H4 (cell line): ENCODE measurements at places on chromosomes 6 and 20.

DNA sequence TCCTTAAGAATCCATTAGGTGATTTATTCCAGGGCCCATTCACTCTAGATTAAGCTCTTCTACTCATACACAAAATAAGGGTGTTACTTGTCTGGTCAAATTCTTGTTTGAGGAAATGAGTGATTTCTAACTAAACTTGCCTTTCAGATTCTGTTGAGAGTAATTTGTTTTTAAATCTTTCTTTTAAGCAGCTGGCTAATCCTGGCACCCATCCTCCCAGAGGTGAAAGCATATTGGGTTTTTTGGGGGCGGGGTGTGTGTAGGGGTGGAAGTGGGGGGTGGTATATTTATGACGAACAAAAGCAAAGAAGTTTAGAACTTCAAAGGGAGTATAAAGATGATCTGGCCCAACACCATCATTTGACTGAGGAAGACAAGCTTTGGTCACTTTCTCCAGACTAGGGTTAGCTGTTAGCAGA is 94.7 kb downstream of the RTN4IP1 start:
- no peak for DNase-seq

- no peak for DNase-seq
Observed at GRCh38 chr20:60013296-60014139, 55.3 kb downstream of the CDH26 start.

- DNase-seq: no peak
Observed at GRCh38 chr6:39083231-39083634, 31.8 kb downstream of the SAYSD1 start.

GRCh38 chr6:88441346-88441745 is 275.2 kb upstream of the CNR1 start:
- DNase-seq: no peak

GRCh38 chr20:37994512-37994911 is 38.7 kb downstream of the TTI1 start:
- peak; percentile 33 for DNase-seq

DNA sequence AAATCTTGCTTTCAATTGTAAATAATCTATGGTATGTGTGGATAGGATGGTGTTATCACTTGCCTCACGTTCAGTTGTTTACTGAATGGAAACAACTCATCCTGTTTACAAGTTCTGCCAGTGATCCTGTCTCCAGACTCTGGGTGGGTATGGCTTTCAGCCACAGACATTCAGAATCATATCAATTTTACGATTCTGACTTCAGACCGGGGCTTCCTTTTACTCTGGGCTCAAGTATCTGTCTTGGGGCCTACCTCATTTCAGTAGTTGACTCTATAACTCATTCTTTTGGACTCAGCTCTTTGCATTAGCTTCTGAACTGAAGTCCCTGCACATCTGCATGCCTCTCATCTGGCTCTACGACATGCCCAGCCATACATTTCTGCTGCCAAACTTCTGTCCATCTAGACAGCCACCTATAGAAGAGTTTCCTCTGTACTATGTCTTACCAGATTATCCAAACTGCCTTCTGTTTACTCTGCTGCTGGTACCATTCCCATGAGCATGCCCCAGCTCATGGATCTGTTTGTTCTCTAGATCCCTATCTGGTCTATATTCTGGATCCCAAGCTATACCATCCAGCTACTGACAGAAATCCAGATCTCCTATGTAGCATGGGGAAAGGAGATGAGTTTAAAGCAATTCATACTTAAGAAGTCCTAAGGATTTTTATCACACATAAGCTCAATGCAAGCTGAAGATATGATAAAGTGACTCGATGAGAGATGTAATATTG is 34.3 kb downstream of the FYN start:
- no peak for DNase-seq
